Amniotic epithelial cell (primary cell): ENCODE measurements at places on chromosomes 16 and 17.

DNA sequence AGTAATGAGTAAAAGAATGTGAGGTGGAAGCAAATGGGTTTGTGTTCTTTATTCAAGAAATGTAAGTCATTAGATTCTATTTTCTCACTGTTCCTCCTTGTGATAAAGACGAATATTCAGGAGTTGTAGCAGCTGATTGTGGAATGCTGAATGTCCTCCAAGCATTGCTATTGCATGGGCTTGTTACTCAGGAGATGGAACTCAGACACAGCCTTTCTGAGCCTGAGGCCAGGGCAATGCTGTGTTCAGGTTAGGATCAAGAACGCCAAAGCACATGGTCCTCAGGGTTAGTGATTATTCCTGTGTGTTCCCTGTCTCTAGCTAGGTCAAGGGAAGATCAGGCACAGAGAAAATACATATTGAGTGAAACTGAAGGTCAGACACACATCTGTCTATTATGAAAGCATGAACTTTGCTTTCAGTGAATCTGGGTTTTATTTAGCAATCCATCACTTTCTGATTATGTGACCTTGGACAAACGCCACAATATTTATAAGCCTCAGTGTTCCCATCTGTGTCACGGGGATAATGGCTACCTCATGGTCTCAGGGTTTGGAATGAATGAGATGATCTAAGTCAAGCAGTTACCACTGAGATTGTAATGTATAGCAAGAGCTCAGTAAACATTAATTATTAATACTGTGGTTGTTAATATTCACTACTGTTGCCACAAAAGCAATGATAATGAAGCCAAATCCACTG lies 426.8 kb upstream of the DYNLRB2 start:
- no peak for DNase-seq

- DNase-seq = no peak
These were observed 235.1 kb downstream of the ABCC12 start for GRCh38 chr16:47920709-47921108.

DNA sequence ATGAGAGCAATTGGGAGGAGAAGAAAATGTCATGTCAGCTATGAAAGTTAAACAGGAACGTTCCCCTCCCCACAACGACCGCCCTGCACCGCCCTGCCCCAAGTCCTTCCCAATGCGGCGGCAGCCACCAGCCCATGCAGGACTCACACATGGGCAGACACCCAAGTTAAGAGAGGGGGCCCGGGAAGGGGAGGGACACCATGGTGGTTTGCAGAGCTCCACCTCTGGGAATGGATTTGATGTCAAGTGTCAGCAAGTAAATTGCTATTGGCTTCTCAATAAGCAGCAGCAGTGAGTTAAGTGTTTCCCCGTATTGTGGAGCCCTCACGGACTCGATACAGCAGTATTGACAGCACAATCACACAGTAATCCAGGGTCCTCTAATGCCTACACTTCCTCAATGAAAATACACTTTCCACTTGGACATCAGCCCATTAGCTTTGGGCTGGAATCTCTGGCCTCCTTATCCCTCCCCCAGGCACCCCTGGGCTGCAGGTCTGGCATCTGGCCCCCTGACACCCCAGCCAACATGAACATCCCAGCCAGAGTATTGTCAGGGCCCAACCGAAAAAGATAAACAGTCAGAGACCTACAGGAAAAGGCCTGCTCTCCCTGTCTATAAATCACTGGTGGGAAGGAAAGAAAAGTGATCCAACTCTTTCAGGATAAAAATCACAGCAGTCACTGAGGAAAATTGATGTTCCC lies 22.6 kb downstream of the ZFHX3 start:
- peak; percentile 58 for DNase-seq

DNA sequence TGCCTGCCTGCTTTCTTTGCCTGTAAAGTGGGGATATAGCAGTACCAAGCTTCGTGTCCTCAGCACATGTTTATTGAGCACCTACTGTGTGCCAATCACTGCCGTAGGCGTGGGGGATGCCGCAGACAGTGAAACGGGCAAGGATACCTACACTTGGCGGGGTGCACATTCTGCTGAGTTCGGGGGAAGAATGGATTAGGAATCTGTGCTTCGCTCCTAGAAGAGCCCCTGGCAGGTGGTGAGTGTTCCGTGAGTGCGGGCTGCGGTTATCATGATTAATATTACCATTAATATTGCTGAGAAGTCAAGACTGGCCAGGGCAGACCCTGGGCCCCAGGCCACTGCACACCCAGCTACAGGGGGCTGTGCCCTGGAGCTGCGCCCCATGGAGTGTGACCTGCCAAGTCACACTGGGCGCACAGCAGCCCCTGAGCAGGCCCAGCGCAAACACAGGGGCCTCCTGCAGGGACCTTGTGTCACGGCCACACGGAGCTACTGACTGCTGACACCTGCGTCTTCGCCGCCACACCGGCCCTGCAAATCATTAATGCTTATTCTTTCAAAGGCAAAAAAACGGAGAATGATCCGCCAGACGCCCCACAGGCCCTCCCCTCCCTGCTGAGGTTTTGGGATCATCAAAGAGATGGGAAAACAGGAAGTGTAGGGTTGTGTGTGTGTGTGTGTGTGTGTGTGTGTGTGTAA lies 213.4 kb upstream of the GSE1 start:
- DNase-seq = no peak

DNA sequence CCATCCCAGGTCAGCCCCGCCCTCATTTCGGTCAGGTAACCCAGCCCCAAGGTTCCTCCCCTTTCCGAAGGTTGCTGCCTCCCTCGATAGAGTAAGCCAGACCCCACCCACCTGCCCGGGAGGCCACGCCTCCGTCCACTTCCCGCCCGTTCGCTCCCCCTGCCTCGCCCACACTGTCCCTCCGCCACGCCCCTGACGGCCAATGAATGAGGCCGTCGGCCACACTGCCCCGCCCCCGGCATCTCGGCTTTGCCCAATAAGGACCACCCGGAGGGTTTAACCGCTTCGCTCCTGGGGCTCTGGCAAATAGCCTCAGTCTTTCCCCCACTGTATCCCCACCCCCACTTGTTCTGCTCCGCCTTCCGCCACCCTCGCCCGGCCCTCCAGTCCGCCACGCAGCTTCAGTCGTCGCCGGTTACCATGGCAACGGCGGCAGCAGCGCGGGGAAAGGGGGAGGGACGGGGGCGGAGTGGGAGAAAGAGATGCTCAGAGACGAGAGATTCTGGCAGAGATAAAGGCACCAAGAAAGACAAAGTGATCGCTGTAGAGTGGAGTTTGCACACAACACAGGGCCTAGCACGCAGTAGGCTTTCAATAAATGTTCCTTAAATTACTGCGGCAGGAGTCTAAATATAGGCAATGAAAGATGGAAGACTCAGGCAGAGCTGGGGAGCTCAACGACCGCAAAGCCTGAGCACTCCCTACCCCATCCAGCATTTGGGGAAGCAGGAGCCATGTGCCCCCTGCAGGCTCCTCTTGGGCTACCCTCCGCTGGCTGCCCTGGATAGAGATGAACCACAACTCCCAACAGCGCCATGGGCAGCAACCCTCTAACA lies 5.1 kb downstream of the DLG4 start:
- DNase-seq = peak; percentile 95

DNA sequence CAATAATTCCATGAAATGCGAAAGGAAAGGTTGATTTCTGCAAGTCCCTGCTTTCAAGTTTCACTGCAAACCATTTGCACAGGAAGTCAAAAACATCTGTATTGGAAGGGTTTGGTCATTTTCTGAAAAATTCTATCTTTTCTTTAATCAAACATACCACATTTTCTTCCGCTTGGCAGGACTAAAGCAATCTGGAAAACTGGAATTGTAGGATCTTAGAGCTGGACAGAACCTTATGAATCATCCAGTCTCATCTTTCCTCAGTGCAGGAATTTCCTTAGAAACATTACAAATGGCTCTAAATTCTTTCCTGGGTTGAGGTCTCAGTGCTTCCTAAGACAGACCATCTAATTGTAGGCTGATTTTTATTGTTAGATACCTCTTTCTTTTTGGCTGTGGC lies 111.5 kb upstream of the ELAC2 start:
- no peak for DNase-seq

DNA sequence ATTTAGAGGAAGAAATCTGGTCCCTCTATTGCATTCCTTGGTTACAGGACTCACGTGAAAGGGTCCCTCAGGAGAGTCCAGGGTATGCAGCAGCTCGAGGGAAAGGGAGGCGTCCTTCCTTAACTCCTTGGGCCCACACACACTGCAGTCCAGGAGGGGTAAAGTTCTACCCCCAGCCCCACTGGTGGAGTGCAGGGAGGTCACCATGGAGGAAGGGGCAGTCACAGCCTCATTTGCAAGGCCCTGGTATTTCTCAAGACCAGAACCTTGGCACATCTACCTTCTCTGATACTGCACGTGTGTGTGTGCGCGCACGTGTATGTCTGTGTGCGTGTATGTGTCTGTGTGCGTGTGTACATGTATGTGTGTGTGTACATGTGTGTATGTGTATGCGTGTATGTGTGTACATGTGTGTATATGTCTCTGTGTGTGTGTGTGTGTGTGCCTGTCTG lies 11.1 kb downstream of the HIC1 start:
- no peak for DNase-seq

DNA sequence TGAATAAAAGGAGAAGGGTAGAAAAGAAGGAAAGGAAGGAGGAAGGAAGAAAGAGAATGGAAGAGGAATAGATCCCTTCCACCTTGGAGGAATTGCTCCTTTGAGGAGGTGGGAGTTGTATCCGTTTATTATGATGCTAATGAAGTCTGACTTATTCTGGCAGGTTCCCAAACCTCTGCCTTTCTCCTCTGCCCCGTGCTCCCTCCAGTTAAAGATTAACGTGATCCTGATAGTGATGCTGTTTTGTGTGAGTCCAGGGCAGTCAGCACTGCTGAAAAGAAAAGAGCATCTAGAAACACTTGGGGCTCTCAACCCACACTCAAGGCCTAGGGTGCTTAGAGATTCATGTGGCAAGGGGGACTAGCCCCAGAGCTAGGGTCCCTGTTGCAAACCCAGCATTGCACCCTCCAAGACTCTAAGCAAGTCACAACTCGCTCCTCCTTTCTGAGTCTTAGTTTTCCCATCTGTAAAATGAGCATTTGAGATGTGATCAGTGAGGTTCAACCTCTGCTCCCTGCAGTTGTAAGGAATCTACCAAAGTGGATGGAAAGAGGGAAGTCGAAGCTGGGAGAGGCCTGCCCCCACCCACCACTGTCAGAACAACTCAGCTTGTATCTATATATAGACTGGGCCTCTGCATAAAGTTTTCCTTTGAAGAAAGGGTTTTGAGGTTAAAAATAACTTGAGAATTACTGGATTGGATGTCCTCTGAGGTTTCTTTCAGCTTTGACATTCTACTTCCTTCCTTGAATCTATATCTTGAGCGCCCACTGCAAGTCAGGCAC lies 46.9 kb upstream of the TMEM132E start:
- no peak for DNase-seq

GRCh38 chr17:36675786-36676185 lies 74.4 kb downstream of the MRM1 start:
- no peak for DNase-seq

DNA sequence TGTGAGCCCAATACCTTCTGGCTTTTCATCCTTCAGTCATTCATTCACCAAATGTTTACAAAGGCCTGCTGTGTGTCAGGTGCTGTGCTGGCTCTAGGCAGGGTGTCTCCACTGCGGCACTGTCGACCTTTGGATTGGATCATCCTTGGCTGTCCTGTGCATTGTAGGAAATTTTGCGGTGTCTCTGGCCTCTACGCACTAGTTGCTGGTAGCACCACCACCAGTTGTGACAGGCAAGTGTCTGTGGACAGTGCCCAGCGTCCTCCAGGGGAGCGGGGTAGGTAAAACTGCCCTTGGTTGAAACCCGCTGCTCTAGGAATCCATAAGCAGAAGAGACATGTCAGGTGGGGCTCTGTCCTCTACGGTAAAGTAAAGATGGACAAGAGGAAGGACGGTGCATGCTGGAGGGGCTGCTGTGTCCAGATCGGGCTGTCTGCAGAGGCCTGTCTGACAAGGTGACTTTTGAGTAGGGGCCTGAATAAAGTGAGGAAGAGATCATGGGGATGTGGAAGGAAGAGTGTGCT lies 123.7 kb downstream of the SNX29 start:
- DNase-seq = no peak

GRCh38 chr16:68310437-68310773 lies 341 bp downstream of the SLC7A6OS start:
- DNase-seq = no peak

GRCh38 chr16:88956546-88957432 lies 20.2 kb downstream of the CBFA2T3 start:
- no peak for DNase-seq

- DNase-seq = no peak
These were observed 17.0 kb downstream of the SOST start for GRCh38 chr17:43741636-43742035.

- no peak for DNase-seq
These were observed 292.6 kb upstream of the SOX9 start for GRCh38 chr17:71828182-71828596.

DNA sequence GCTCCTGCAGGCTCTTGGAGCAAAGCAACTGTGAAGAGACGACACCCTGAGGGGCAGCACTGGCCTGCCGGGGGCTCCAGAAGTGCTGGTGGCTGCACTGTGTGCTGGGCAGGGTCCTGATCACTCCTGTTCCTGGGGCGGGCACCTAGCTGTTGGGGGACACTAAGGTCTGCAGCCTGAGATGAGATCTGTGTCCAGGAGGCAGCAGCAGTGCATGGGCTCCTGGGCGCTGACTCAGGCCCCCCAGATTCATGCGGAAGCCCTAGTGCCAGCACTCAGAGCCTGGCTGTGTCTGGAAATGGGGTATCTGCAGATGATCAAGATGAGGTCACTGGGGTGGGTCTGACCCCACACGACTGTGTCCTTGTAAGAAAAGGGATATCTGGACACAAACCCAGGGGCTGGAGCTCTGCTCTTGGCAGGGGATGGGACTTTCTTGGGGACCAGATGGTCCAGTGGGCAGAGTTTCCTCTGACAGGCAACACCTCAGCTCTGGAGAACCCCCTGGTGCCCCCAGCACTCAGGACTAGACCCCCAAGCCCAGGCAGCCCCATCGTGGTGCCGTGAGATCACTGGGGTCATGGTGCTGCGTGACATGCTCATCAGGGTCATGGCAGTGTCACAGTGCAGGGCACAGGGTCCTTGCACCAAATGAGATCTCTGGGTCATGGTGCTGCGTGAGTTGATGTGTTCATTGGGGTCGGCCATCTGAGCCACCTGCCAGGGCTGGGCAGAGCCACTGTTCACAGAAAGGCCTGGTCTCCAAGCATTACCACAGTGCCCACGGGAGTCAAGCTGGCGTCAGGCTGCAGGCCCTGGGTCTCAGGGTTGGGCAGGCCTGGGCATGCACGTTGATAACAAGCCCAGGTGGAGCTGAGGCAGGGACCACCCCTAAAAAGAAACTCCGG lies 9.5 kb downstream of the FAAP100 start:
- DNase-seq = no peak

DNA sequence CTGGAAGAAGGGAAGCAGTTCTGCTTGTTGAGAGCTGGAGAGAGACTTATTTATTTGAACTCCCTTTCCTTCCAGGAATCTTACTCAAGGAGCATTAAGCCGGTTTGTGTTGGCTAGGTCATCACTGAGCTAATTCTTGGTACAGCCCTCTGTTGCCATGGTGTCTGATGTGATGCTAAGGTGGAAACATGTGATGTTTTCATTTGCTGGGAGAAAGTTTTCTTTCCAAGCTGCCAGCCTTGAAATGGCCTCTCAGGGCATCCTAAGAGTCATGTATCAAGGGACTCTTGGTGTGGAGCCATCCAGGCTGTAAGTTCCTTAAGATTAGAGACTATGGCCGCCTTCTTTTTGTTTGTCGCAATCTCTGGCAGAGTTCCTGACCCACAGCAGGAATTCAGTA lies 4.2 kb downstream of the PSKH1 start:
- peak; percentile 55 for DNase-seq

- DNase-seq = peak; percentile 15
These were observed 12.0 kb downstream of the EEF2K start for GRCh38 chr16:22217890-22218730.
